ENCODE measurements at places on chromosomes 5 and 9.

DNA sequence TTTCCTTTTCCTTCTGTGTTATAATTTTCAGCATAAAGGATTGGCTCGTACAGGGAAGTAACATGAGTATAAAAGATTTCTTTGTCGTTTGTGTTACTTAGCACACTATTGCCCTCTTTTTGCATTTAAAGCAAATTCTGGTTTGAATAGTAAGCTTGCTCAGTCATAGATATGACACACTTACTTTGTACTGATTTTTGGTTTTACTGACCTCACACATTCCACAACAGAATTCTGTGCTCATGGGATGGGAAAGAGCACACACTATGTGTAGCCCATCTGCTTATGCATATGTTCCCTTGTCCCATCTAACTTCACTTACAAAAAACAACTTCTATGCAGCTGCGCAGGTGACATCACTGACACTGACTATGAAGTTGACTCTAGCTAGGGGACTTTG lies 111.9 kb upstream of the MTAP start:
- no peak for DNase-seq

GRCh38 chr5:133154274-133155075 lies 102.7 kb downstream of the HSPA4 start:
- no peak for DNase-seq

DNA sequence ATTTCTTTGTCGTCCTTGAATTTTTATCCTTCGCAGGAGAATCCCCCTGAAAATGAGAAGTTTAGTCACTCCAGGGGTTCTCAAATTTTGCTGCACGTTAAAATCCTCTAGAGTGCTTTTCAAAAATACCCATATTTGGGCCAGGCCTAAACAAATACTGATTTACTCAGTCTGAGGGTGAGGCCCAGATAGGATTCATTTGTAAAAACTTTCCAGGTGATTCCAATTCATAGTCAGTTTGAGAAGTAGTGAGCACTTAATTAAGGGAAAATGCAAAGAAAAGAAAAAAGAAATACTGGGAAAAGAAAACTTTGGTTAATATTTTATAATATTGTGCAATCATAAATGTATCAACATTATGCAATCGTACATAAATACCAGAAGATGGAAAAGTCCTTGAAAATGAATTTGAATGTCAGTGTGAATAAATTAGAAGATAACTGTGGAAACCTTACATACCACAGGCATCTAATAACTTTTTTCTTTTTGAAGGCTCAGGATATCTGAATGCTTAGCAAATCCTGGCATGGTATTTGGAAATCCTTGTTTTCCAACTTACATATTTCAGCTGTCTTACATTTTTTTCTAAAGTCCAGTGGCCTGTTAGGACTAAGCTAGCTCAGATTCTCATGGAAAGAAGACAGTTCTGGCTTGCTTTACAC lies 116.5 kb upstream of the DAPK1 start:
- DNase-seq = no peak

DNA sequence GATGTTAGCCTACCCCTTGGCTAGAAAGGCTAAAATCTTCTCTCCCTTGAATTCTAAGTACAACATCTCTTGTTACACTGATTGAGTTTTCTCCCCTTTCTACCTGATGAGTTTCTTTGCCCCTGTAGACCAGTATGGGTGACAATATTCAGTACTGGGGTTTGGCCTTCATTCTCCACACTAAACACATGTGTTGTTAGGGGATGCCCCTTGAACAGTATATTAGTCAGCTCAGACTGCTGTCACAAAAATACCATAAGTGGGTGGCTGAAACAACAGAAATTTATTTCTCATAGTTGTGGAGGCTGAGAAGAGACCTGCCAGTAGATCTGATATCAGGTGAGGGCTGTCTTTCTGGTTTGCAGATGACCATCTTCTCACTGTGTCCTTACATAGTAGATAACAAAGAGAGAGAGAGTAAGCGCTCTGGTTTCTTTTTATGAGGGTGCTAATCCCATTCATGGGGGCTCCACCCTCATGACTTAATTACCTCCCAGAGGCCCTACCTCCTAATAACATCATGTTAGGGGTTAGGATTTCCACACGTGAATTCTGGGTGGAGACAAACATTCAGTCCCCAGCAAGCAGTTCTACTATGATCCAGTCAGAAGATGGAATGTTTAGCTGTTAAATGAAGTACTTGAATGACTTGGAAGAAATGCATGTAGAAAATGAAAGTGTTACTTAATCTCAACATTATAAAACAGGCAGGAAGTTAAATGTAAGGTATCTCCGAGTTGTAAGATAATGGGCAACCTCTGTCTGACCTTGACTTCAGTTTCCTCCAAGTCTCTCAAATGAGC lies 17.5 kb downstream of the VLDLR start:
- DNase-seq = no peak

- no peak for DNase-seq
These were observed 54.6 kb downstream of the LHFPL2 start for GRCh38 chr5:78594021-78594420.

GRCh38 chr5:142671266-142671665 lies 14.6 kb downstream of the FGF1 start:
- DNase-seq = no peak

DNA sequence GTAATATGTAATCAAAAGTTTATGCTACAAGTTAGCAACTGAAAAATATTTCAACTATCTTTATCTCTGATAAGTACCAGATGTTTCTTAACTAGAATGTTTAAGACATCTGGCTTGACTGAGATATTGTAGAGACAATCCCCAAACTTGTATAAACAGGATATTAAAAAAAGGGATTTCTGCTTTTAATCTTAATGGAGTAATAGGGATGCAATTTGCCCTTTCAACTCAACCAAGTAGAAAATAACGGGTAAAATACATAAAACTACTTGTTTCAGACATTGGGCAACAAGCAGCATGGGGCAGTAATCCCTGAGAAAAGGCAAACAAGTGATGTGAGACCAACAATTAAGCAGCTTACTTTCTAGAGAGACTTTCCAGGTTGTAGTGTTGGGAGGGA lies 9.4 kb upstream of the ADAMTS12 start:
- DNase-seq = no peak

- no peak for DNase-seq
These were observed 62.7 kb upstream of the TMEM252 start for GRCh38 chr9:68603371-68603770.

- no peak for DNase-seq
These were observed 29.0 kb upstream of the FSD1L start for GRCh38 chr9:105418588-105419500.

- no peak for DNase-seq
These were observed 68.9 kb downstream of the RASEF start for GRCh38 chr9:82993856-82994605.

- DNase-seq = no peak
These were observed 27.5 kb downstream of the IRF1 start for GRCh38 chr5:132462856-132463745.

DNA sequence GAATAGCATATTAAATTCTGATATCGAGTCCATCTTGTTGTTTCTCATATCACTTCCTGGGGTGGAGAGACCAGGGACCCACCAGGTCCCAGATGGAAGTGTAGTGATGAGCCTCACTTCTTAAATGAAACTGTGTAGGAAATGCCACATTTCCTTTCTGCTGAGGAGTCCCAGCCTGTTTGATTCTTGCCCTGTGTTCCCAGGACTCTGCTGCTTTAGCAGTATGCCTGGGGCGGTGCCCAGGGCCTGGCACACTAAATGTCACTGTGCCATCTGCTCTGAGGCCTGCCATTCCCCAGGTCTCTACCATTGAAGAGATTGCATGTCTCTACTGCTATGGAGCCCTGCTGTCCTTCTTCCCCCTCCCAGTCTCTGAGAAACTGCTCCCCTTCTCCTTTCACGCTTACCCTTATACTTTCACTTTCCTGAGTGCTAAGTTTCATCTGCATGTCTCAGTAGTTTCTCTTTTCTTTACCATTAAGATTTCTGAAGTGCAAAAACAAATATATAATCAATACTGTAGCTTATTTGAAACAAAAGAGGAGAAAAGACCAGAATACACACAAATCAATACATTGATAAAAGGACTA lies 260.4 kb downstream of the GABRB2 start:
- no peak for DNase-seq

- no peak for DNase-seq
These were observed 283.3 kb downstream of the TMEM167A start for GRCh38 chr5:82793808-82794419.

- DNase-seq = no peak
These were observed 119.8 kb downstream of the SSBP2 start for GRCh38 chr5:81631124-81631523.

DNA sequence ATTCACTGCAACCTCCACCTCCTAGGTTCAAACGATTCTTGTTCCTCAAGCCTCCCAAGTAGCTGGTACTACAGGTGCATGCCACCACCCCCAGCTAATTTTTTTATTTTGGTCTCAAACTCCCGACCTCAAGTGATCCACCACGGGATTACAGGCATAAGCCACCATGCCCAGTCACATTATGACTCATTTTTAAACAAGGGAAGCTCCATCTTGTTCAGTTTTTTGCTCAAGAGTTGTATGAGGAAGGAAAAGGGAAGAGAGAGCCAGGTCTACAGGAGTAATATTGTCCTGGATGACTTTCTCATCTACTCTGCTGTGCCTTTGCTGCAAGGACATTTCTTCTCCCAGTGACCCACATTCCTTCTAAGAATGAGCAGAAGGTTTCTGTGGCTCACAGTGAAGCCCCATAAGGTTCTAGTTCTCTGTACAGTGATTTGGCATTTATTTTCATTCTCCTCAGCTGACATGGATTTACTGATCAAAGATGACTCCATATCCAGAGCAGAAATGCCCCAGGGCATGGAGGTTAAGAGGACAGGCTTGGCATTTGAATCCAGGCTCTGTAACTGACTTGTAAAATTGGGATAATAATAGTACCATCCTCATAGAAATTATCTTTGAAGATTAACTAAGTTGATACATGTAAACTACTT lies 153.5 kb downstream of the CDH6 start:
- no peak for DNase-seq

- no peak for DNase-seq
These were observed 145.0 kb upstream of the COL5A1 start for GRCh38 chr9:134496413-134497282.

DNA sequence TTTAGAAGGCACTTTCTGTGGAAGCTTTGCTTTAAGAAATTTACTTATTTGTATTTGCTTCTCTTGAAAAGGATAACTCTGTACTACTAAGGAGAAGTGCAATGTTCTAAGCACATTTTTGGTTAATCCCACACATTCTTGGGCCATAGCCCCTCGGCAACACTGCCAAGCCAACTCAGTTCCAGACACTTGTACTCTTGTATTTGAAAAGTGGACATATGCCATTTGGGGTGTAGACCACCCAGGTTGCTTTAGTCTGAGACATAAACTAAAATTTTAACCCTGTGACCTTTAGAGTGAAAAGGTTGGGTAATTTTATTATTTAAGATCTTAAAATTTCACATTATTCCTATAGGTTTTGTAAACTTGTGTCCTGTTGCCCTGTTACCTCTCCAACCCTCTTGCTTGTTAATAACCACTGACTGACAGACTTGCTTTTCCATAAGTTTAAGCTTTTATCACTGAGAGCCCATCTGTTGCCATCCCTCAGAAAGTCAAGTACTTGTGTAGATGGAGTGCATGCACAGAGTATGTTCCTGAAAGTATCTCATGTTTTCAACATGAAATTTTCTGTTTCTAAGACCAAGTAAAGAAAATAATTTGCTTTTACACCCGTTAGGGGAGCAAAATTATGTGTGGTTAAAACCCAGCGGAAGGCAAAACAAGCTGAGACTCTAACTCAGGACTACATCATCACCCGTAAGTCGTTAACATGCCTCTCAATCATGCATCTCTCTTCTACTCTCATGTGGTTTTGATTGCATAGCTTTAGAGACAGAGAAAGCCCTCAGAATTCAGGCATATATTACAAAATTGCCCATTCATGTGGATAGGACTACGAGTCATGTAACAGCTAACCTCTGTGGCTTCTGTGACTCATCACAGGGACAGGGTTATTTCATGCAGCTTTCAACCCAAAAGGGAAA lies 117.3 kb downstream of the GDNF start:
- DNase-seq = no peak

- DNase-seq = no peak
These were observed 77.2 kb downstream of the MRPS30 start for GRCh38 chr5:44885903-44886302.

Data from lower lobe of right lung (tissue), 2 donors.